Activated naive CD8-positive, alpha-beta T cell treated with anti-CD3 and anti-CD28 coated beads, Interleukin-2, amount 10 ng/mL, durations not matched to agents 7 days and 5 days (primary cell): ENCODE measurements at places on chromosomes 1 and 21. TPM values are rescaled to one million over a fixed set of nuclear protein-coding genes. Genes with fewer than 3 reads are reported as not detected.

DNA sequence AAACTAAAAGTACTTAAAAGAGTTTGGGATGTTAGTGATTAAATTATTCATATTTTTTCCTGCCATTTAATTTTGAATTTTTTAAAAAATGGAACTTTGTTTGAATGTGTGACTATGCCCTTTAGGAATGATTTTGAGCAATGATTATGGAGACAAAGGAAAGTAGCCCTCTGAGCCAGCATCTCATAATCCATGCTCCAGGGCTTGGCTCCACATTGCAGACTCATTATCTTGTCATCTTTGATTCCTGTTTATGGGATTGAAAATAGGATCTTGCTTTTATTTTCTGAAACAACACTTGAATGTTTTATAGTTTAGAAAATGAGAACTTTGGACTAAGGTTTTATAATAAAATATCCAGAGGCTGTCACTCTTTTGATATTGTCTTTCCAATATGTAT lies 14.5 kb downstream of the AXDND1 start:
- H3K27ac ChIP-seq: no peak overlapping the region
- no peaks in the 10 kb centered on the region for H3K4me1 ChIP-seq
- DNase-seq: no peak
- H3K27me3 ChIP-seq: peaks cover 3% of the 10 kb centered on the region
- no peaks in the 10 kb centered on the region for H3K36me3 ChIP-seq
- H3K4me3 ChIP-seq: no peak overlapping the region

Gene KRTAP6-3
- not detected for total RNA-seq

Gene PTPN22
- total RNA-seq: 74.1 TPM

Gene WDR77
- total RNA-seq: 35.9 TPM

DNA sequence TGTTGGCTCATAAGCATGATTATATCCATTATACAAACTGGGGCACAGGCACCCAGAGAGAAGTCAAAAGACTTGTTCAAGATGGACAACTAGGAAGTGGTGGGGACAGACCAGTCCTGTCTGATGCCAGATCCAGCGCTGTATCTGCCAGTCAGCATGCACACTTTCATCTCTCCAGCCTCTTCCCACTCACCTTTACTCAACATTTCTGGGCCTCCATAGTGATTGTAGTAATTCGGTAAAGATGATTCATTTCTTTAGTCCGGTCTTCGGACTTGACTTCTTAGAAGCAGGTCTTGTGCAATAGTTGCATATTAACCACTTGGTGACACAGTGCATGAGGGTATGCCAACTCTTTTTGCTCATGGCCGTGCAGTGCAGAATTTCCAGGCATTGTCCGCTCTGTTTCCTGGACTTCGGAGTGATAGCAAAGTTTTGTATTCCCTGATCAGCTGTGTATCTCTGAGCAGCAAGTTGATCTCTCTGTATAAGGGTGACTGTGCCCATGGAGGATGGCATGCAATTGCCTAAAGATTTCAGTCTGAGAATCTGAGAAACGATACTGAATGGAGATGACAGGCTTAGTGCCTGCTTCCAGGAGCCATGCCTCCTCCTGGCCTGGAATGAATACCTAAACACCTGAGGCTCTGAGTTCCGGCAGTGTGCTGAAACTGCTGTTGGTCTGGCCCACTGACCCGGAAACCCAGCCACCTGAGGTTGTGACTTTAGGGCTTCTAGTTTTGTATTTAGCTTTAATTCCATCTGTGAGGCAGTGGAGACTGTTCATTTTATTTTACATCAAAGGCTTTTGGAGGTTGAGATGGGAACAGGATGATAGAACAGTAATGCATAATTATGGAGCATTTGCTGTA lies 39.0 kb downstream of the GALNT2 start:
- peak overlapping the region; percentile 32 for H3K4me3 ChIP-seq
- no peak for DNase-seq
- H3K27me3 ChIP-seq: no peaks in the 10 kb centered on the region

Gene ITSN1
- 2.3 TPM for total RNA-seq

Gene FCRL6
- 6.0 TPM for total RNA-seq

DNA sequence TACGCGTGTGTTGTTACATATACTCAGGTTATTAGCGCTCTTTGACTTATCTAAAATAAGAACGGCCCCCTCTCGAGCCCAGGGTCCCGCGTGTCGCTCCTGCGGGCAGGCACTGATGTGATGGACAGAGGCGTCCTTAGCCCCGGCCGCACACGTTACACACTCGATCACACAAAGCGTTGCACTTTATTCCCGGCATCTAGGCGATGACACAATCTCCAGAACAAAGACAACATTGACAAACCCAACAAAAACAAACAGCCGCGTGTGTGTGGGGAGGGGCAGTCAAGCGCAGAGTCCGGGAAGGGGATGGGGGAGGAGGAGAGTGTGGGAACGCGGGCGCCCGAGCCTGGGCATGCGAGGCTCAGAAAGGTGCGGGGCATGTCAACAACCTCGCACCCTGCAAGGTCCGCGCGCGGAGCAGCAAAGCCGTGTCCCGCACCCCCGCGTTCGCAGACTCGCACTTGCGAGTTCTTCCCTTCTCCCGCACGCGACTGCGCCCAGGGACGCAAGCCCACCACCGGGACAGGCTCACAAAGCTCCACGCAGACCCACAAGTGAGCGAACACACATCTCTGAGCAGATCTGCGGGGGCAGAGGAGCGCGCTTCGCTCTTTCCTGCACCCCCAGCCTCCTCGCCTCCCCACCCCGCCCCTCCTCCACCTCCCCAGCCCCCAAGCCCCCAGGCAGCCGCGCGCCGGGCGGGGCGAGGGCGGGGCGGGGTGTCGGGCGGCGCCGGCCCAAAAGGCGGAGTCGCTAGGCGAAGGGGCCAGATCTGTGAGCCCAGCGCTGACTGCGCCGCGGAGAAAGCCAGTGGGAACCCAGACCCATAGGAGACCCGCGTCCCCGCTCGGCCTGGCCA lies at the start of gene EFNA1:
Gene EFNA1, plus strand, starts transcription at position 772 of the 862 bp plus-strand sequence. CDS start 102 bp downstream, outside the sequence.
- H3K27ac ChIP-seq: peak within 1 kb of the TSS; percentile 36
- peaks cover 3% of the 10 kb centered on the region for H3K36me3 ChIP-seq
- peak; percentile 65 for DNase-seq
- peaks cover 26% of the 10 kb centered on the region for H3K4me1 ChIP-seq

GRCh38 chr1:20058531-20058930 lies 11.5 kb upstream of the PLA2G5 start:
- peaks cover 20% of the 10 kb centered on the region for H3K4me1 ChIP-seq
- peaks cover 14% of the 10 kb centered on the region for H3K27me3 ChIP-seq
- H3K36me3 ChIP-seq: no peaks in the 10 kb centered on the region
- DNase-seq: no peak

Gene PLEKHN1
- 3.0 TPM for total RNA-seq

DNA sequence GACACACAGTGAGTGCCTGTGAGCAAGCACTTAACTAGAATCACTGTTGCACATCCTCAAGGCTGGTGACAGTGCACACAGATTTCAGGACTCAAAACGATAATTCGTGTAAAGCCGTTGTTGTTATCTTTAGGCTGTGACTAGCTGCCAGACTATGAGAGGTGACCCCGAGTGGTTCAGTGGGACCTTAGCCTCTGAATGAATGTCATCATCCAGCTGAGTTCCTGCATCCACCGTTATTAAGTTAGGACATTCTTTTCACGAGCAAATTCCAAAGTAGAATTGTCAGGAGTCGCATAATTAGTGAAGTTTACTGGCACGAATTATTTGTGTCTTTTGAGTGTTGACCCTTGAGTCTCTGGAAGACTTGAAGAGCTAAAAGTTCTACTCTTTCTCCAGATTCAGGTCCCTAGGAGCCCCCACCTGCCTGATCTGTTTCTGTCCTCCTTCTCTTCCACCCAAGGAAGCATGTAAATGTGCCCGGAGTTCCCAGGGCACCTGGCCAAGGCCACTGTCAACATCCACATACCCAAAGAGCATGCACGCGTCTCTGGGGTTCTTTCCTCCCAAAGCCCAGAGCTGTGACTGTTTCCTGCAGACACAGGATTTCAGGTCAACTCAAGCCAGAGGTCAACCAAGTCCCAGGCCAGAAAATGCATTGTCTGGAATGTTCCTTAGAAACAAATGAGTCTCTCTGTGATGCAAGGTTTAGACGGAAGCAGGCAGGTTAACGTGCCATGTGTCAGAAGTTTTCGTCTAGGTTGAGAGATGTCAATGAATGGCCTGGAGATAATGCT lies 207.2 kb downstream of the TOMM20 start:
- DNase-seq: no peak
- peaks cover 14% of the 10 kb centered on the region for H3K36me3 ChIP-seq

DNA sequence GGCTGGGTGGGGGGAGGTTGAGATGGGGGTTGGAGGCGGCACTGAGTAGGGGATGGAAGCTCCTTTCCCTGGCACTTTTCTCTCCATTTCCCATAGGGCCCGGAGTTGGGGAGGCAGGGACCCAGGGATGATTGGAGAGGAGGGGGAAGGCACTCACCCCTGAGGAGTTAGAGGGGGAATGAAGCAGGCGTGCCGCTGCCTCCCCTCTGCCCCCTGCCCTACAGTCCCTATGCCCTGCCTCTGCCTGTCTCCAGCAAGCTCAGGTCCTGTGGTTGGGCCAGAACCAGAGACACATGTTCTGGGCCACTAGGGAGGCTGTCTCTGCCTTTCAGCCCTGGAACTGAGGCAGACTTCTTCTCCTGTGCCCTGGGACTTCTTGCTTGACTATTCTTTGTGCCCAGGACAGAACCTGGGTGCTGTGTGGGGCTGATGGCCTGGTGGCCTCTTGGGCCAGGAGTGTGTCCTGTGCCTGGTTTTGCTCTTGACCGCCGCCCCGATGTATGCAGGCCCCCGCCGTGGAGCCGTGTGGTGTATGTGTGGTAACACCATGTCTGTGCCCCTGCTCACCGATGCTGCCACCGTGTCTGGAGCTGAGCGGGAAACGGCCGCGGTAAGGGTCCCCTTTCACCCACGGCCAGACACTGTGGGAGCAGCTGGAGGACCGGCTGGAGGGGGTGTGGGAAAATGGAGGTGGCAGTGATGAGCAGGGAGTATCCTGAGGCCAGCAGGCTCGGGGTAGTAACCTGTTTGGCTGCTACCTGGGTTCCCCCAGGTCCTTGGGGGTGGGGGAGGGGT lies 1.4 kb downstream of the LYPLA2 start:
- no peaks in the 10 kb centered on the region for H3K27me3 ChIP-seq
- H3K36me3 ChIP-seq: peaks cover 23% of the 10 kb centered on the region
- no peak for DNase-seq
- peaks cover 12% of the 10 kb centered on the region for H3K4me1 ChIP-seq

GRCh38 chr1:233500106-233500505 lies 113.8 kb upstream of the KCNK1 start:
- no peaks in the 10 kb centered on the region for H3K36me3 ChIP-seq
- no peak overlapping the region for H3K4me3 ChIP-seq
- DNase-seq: no peak
- no peak overlapping the region for H3K27ac ChIP-seq

Gene C1orf94
- not detected for total RNA-seq

Gene LRRC53
- total RNA-seq: not detected

DNA sequence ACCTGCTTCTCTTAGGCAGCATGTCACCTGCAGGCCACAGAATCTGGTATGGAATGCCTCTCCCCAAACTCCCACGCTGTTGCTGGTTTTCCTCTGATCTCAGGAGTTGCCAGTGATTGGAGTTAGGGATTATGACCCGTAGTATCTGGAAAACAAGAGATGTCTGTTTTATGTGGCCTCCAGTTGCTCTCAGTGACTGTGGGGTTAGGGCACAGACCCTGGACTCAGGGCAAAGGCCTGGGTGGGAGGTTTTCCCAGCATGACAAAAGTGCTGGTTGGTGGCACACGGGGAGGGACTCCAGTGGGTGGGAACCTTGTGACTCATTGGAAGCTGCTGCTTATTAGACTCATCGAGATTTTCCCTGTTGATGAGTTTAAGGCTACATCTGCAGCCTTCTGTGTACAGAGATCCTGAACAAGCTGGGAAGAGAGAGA lies at the start of gene NR1I3:
Gene NR1I3, minus strand, starts transcription at position 165 of the 435 bp plus-strand sequence. CDS start 1,638 bp downstream, outside the sequence.
- H3K4me1 ChIP-seq: no peaks in the 10 kb centered on the region
- no peak within 1 kb of the TSS for H3K27ac ChIP-seq
- H3K27me3 ChIP-seq: peaks cover 9% of the 10 kb centered on the region
- no peak within 1 kb of the TSS for H3K4me3 ChIP-seq

DNA sequence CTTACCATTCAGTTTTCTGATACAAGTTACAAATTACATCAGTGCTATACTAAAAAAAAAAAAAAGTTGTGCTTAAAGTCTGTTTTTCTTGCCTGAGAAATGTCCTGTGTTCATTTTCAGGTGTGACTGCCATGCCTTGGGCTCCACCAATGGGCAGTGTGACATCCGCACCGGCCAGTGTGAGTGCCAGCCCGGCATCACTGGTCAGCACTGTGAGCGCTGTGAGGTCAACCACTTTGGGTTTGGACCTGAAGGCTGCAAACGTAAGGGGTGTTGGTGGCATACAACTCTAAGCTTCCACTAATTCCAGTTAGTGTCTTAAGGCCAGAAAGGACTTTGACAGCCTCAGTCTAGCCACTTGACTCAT lies 60.1 kb upstream of the LAMC2 start:
- peaks cover 8% of the 10 kb centered on the region for H3K27me3 ChIP-seq
- H3K4me1 ChIP-seq: no peaks in the 10 kb centered on the region
- DNase-seq: no peak
- no peak overlapping the region for H3K4me3 ChIP-seq
- H3K36me3 ChIP-seq: no peaks in the 10 kb centered on the region

DNA sequence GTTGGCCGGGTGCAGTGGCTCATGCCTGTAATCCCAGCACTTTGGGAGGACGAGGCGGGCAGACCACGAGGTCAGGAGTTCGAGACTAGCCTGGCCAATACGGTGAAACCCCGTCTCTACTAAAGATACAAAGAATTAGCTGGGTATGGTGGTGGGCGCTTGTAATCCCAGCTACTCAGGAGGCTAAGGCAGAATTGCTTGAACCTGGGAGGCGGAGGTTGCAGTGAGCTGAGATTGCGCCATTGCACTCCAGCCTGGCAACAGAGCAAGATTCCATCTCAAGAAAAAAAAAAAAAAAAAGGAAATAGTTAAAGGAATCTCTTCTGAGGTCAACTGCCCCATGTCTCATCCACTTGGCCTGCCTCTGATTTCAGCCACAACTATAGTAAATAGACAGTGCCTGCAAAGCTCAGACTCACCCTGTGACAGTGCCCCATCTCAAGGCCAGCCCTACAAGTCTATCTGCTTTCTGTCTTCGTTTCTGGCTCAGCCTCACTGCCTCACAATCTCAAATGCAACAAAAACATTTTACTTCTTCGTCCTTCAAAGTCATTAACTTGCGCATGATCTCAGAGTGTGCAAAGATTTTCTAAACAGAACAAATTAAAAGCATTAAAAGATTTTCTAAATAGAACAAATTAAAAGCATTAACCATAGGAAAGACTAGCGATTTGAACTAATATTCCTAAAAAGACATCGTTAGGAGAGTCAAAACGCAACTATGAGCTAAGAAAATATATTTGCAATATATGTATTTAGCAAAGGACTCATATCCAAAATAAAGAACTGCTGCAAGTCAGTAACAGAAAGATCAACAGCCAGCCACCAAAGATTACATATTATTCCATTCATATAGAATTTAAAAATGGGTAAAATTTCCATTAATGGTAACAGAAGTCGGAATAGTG lies 65.0 kb upstream of the PRDX6 start:
- H3K4me1 ChIP-seq: peaks cover 37% of the 10 kb centered on the region
- H3K4me3 ChIP-seq: no peak overlapping the region
- H3K27me3 ChIP-seq: peaks cover 2% of the 10 kb centered on the region
- DNase-seq: no peak
- H3K27ac ChIP-seq: no peak overlapping the region

Gene PTPRC
- total RNA-seq: 828 TPM

Gene SLC35D1
- total RNA-seq: 10.9 TPM

Gene ZNF496
- 25.9 TPM for total RNA-seq

- H3K36me3 ChIP-seq: peaks cover 13% of the 10 kb centered on the region
- no peak overlapping the region for H3K27ac ChIP-seq
- H3K27me3 ChIP-seq: no peaks in the 10 kb centered on the region
- H3K4me1 ChIP-seq: peaks cover 31% of the 10 kb centered on the region
- H3K4me3 ChIP-seq: no peak overlapping the region
Observed at GRCh38 chr1:145922266-145922665, 3.7 kb upstream of the PEX11B start.
